ENCODE measurements at places on chromosomes 2 and 18.

DNA sequence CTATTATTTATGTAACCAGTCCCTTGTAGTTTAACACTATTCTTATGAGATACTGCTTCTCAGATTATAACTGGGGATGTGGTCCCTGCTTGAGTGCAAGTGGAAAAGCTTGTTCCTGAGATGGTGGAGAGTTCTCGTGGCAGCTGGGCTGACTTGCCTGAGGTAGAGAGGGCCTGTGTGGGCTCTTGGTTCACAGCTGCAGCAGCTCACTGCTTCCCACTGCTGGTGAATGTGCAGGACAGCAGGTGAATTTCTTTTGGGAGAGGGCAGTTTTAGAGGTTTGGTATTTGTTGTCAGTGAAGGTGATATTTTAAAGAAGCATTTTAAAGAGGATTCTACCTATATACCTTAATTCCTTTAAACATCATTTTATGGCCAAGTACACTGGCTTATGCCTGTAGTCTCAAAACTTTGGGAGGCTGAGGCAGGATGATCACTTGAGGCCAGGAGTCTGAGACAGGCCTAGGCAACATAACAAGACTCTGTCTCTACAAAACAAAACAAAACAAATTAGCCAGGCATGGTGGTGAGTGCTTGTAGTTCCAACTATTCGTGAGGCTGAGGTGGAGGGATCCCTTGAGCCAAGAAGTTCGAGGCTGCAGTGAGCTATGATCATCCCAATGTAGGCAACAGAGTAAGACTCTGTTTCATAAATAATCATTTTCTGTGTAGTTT lies 94.8 kb downstream of the MTA3 start:
- DNase-seq: peak; percentile 35

GRCh38 chr2:199306116-199306515 lies 151.6 kb downstream of the SATB2 start:
- no peak for DNase-seq

DNA sequence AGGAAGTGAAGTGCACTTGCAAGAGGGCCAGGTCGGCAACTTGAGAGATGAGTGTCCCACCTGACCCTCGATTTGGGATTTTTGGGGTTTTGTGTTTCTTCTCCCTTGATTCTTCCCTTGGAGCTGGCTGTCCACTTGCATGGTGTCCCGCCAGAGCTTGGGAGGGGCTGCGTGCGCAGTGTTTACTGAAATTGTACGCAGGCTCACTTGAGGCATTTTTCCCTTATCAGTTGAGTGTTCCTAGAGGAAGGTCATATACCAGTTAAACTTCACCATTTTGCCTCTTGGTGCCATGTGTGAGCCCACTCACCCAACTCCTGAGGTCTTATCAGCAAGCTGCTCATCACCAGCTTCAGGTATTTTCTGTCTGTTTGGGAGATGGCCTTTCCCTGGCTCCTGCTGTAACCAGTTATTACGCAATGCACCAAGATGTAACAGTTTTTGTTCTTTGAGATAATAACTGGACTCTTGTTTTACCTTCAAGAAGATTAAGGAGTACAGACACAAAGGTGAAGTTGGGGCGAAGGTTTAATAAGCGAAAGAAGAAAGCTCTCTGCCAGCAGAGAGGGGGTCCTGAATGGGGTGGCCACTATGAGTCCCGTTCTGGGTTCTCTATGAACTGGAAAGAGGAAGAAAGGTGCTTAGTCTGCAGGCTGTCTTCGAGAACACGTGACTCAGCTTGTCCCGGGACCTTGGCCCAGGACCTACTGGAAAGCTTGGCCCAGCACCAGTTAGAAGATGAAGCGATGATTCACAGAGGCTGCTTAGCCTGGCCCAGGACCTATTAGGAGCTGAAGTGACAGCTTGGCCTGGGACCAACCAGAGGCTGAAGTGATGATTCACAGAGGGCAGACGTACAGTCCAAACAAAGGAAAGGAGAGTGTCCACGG lies 21.5 kb upstream of the TXNL4A start:
- no peak for DNase-seq

GRCh38 chr2:79901161-79901560 lies 388.3 kb downstream of the CTNNA2 start:
- DNase-seq: no peak

DNA sequence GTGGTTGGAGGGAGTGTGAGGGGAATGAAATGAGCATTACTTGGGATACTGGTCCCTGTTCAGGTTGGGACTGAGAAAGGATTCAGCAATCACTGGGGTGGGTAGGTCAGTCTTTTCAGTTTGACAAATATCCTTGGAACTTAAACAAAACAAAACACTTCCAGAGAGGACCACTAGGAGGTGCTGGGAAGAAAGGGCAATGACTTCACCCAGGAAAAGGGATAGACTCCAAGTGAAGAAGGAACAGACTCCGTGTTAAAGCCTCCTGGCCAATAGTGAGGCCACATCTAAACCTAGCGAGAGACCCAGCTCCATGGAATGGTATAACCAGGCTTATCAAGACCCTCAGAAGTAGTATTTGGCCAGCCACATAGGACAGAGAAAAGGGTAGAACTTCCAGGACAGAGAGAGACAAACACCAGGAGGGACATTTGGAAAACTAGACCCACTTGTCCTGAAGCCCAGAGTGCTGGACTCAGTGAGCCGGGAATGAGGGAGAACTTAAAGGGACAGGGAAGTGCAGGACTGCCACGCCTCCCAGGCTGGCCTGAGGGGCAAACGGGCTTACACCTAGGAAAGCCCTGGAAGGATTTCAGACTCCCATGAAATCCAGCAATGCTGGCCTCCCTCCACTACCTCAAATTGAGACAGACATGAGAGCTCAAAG lies 19.6 kb upstream of the KCNG3 start:
- DNase-seq: no peak

- DNase-seq: no peak
These were observed 13.9 kb upstream of the SLC1A4 start for GRCh38 chr2:64975232-64975821.

- DNase-seq: no peak
These were observed 648.9 kb downstream of the TDRD15 start for GRCh38 chr2:21772624-21773023.

- no peak for DNase-seq
These were observed 211.7 kb upstream of the REV1 start for GRCh38 chr2:99701503-99701902.

- DNase-seq: no peak
These were observed 107.5 kb upstream of the TEX51 start for GRCh38 chr2:126790987-126791780.

DNA sequence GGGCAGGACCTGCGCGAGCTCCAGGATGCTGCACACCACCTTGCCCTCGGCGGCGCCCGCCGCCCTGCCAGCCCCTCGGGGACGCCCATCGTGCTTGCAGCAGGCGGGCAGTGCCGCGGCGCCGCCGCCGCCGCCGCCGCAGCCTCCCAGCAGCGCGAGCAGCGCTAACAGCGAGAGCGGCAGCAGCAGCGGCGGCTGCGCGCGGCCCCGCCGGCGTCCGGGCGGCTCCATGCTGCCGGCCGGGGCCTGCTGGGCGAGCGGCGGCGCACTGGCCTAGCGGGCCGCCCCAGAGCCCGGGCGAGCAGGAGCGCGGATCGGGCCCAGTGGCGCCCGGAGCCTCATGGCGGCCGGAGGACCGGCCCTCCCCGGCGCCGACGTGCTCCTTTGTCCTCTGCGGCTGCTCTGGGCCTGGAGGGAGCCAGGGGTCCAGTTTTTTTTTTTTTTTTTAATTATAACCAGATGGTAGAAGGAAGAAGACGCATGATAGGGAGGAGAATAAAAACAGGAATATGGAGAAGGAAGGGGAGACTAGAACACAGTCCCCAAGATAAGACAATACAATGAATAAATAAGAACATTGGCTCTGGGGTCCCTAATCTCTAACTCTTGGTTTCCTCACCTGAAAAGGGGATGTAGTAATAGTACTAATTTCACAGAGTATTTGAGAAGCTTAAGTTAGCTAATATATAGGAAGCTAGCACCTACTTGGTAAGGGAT lies 17.1 kb upstream of the ANKRD62 start:
- no peak for DNase-seq

- no peak for DNase-seq
These were observed 485.1 kb upstream of the SETBP1 start for GRCh38 chr18:44195394-44196140.

DNA sequence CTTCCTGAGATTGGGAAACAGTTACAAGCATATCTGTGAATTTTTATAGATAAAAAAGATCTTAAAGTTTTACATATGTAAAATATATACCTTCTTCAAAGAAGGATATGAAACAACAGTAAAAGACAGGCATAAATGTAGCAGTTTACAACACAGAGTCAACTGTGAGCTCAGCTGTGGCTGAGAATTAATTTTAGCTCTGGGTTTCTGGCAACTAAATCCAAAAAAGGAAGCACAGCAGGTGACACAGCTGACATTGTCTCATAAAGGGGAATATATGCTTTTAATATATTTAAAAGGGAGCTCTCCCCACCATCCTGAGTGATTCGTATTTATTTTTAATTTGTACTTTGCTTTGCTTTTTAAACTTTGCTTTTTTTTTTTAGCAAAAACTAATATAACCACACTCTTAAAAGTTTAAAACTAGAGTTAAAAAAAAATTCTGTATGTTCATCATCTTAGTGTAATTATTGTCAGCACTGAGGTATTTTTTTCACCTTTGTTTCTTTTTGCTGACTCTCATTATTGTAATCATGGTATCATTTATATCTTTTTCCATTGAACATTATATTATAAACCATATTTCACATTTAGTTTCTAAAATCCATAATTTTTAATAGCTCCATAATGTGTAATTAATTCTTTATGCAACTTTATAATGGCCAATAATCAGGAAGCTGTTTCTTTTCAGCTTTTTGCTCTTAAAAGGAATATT lies 6.7 kb downstream of the TUBB6 start:
- DNase-seq: no peak

DNA sequence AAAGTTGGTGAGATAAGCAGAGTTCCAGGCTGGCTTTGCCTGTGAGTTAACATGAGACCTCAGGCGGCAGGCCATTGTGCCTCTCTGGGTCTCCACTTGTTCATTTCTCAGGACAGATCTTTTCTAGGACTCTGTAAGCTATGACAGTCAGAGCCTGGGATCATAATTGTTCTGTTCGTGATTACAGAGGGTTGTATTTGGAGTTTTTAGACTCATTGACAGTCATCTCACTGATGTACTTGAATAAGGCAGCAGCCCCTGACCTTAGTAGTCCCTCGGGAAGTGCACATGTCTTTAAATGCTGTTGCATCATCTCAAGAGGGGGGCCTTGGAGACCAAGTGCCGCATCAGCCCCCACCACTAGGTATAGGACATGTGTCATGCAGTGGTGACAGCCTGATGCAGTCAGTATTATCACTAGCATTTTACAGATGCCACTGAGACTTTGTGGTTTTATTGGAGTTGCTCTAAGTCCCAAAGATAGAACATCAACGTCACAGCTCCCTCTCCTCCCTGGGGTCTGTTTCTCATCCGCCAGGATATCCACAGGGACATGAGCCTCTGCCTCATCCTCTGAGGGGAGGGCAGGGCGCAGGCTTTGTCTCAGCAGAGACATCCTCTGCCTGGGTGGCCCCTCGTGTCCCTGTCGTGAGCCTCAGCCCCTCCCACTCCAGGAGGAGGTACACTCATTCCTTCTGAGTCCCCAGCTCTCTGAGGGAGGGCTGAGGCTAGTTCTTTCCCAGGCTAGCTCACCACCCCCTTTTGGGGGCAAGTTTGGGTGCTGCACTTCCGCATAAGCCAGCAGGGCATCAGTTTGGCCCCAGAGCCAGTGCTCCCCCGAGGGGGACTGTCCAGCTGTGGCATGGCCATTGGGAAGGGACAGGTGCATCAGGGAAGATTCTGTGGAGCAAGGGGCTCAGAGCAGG lies 14.1 kb downstream of the GLI2 start:
- DNase-seq: no peak

DNA sequence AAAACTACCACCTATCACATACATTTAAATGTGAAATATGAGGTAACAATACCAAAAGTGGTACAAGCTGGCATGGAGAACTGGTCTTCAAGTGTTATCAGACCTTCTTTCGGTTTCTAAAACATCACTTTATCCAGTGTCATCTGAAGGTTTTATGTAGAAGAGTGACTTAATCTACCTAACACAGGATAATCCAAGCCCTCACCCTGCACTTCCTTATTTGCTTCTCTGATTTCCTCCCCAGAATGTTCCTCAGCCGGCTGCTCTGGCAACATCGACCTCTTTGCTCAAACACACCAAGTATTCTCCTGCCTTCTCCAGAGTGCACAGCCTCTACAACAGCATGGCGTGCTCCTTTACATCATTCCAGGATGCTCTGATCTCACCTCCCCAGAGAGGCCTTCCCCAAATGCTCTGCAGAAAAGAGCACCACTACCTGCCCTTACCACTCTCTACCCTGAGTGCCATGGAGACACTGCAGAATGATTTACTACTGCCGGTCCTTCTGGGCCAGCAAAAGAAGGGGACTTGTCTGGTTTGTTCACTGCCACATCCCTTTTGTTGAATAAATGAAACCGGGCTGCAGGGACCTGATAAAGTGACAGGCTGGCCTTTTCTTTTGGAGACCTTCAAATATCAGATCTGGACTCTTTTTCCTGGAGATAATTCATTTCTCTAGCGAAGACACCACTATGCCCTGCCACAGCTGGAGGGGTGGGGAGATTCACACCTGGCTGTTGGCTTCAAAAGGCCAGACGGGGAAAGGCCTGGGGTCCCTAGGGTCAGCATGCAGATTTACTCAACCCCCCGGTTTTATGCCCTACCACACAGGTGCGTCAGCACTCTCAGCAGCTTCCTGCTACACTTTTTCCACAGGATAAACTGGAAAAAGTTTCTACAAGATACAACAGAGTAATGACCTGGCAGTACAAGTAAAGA lies 42.0 kb downstream of the TTR start:
- no peak for DNase-seq

GRCh38 chr2:234991290-234991689 lies 39.5 kb downstream of the SH3BP4 start:
- no peak for DNase-seq

GRCh38 chr2:142825861-142826260 lies 51.6 kb upstream of the KYNU start:
- DNase-seq: no peak

GRCh38 chr2:118078734-118079133 lies 9.5 kb upstream of the INSIG2 start:
- no peak for DNase-seq

DNA sequence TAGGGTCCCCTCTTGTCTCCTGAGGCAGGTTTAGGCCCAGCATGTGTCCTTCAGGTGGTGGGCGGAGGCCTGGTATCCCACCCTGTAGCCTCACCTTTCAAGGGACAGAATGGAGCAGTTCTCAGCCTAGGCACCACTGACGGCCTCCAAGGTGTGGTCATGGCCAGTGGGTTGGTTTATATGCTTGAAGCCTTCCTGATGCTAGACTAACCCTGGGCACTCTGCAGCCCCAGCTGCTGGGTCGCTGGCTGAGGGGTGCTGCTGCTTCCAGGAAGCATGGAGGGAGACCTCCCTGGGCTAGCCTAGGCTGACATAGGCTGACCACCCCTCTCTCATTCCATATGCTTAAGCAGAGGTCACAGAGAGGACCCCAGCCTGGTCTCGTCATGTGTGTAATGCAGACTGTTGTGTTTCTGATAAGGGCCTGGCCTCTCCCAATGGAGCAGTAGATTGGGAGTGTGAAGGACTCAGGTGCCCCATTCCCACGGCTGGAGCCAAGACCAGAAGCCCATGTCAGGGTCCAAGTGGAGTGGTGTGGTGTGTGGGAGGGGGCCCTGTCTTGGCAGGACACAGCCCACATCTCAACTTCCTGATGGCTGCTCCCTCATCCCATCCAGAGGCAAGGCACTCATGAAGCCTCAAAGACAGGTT lies 206.6 kb downstream of the DYSF start:
- no peak for DNase-seq
